ENCODE measurements at places on chromosomes 4 and X.

DNA sequence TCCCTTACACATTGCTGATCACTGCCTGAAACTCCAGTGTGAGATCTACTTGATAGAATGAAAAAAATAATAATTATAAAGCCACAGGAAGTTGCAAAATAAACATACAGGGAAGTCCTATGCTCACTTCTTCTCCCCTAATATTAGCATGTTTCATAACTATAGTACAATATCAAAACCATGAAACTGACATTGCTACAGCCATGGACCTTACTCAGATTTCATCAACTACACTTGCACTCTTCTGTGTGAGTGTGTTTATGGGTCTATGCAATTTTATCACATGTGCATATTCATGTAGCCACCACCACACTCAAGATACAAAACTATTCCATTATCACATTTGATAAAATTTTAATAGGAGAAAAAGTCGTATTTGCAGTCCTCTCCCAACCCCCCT is 57.3 kb downstream of the SPINK2 start:
- no peak for DNase-seq

DNA sequence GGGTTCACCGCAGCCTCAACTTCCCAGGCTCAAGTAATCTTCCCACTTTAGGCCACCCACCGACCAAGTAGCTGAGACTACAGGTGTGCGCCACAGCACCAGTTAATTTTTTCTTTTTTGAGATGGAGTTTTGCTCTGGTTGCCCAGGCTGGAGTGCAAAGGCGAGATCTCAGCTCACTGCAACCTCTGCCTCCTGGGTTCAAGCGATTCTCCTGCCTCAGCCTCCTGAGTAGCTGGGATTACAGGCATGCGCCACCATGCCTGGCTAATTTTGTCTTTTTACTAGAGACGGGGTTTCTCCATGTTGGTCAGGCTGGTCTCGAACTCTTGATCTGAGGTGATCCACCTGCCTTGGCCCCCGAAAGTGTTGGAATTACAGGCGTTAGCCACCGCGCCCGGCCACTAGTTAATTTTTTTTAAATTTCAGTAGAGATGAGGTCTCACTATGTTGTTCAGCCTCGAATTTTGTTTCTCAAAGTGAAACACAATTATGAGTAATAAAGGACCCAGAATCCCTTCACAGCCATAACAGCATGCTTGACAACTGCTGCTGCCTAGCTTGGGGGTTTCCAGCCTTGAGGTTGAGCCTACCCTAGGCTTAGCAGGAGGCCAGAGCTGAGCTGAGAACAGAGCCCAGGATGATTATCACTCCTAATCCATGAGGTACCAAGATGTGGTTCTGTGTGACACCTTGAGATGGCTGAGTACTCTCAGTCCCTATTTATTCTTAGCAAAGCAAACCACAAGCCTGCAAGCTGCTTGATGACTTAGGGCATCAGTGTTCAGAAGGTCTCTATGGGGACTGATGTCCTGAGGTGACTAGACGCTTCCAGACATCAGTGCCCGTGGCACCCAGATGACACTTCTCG is 41.6 kb upstream of the NKRF start:
- no peak for DNase-seq

- no peak for DNase-seq
These were observed 859.3 kb upstream of the AADAT start for GRCh38 chr4:170949084-170949483.

GRCh38 chr4:113822555-113823290 is 61.2 kb upstream of the CAMK2D start:
- no peak for DNase-seq

DNA sequence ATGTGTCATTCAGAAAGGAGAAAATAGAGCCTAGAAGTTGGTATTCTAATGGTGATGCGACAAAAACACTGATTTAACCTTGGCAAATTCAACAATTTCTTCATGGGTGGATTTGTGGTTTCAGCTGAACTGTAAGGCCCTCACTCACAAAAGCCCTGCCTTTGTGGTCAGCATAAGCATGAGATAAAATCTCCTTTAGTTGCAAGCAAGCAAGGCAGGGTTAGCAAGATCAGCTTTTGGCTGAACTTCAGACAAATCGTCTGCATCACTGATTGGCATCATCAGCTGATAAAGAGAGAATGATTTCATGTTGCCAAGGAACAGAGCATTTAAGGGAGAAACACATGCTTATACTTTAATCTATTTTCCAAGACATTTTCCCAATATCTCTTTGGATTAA is 2582.2 kb downstream of the PCDH7 start:
- no peak for DNase-seq

DNA sequence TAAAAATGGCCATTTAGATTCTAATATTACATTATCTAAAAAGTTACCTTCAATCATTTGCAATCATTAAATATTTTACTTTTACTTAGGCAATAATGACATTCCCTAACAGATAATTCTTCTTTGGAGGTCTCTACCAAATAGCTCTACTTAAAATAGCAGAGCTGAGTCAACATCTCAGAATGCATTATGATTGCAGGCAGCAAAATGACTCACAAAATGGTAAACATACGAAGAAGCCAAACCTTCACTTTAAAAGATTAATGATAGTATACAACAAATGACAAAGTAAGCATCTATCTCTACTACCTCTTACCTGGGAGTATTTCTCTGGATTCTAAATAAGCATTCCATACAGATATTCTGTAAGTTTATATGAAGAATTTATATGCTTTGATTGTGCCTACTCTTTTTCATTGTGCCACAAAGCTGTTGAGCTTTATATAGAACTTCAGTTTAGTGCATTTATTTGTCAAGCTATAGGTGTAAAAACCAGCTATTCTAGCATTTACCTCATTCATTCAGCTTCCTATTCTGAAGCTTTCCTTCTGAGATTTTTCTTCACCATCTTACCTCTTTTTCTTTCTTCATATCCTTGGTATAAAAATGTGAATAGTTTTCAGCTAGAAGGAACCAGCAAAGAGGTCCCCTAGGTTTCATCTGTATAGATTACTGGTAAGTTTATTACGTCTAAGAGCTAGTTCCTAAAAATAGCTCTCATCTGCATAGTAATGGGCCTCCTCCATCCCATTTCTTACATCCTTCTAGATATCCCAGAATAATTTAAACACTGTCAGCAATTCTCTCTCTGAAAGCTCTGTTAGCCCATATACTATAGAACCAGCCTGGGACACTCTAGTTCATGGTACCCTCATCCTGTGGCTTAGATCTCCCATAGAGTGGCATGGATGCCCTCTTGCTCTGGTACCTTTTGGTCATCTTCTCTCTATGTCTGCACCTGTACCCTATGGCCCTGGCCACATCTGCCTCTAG is 17.2 kb upstream of the SPCS3 start:
- no peak for DNase-seq
